ENCODE measurements at places on chromosomes 16 and 17.

DNA sequence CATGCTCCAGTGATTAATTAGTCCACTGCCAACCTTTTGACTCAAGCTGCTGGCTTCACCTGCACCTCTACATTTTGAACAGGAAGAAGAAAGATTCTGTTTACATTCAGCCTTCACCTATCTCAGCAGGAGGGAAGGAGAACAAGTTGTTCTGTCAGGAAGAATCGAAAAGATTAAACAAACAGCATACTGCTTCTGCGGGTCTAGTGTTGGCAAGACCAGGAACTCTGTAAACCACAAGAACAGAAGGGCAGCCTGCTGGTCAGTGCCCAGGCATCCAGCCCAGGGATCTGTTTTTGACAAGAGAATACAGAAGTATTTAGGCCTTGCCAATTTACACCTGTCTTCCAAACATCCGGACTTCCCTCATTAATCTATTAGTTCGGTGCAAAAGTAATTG, 189.7 kb downstream of the CHD9NB start:
- no peak for DNase-seq

DNA sequence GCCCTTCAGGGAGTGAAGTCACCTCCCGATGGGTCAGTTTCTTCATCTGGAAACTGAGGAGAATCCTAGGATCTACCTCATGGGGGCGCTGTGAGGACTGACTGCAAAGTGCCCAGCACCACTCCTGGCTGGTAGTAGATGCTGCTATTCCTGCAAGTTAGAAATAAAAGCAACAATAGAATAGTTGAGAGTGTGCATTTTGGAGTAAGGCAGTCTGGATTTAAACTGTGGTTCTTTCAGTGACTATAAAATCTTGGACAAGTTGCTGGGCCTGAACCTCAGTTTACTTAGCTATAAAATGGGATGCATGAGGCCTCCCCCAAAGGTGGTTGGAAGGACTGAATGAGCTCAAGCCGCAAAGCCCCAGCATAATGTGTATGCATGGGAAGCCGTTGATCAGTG, 70.6 kb downstream of the CYB5B start:
- DNase-seq, result no peak

DNA sequence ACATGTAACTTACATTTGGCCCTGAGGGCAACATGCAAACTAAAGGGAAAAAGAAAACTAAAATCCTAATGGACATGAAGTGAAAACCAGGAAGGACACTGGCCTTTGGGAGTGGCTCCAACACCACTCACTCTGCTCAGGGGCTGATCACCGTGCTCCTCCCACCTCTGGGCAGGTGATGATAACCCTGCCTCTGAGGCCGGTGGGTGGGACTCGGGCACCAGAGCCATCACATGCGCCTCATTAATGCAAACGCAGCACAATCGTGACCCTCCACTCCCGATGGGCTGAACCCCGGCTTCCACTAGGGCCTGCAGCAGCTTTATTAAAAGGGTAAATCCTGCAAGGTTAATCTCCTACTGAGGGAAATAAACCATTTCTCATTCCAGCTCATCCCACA, 4.7 kb downstream of the KLHDC4 start:
- DNase-seq, result no peak

DNA sequence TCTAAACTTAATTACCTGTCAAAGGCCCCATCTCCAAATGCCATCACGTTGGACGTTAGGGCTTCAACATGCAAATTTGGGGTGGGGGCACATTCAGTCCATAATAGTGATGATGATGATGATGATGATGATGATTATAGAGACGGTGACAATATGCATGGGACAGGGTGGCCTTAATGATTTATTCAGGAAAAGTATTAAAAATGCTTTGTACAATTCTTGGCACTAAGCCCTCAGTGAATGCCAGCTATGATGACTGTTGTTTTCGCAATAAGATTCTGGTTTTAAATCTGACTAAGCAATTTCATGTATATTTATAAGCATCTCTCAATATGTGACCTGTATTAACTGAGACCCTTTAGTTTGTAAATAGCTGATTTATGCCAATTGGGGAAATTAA, 106.3 kb downstream of the C16orf95 start:
- DNase-seq, result no peak

DNA sequence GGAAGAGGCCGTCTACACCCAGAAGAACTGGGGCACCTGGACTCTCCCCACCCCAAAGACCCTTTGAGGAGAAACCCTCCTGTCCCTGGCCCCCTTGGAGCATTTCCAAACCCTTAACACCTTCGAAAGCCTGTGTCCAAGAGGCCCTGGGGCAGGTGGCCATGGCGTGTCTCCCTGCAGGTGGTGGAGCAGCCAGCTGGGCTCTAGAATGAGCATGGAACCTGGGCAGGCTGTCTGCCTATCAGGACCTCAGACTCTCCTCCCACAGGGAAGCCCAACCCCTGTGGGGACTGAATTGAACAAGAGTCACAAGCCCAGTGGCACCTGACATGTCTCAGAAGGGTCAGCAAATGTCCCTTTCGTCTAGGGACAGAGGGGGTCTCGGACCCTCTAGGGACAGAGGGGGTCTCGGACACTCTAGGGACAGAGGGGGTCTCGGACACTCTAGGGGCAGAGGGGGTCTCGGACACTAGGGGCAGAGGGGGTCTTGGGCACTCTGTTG, 8.4 kb downstream of the CBX4 start:
- DNase-seq, result no peak

DNA sequence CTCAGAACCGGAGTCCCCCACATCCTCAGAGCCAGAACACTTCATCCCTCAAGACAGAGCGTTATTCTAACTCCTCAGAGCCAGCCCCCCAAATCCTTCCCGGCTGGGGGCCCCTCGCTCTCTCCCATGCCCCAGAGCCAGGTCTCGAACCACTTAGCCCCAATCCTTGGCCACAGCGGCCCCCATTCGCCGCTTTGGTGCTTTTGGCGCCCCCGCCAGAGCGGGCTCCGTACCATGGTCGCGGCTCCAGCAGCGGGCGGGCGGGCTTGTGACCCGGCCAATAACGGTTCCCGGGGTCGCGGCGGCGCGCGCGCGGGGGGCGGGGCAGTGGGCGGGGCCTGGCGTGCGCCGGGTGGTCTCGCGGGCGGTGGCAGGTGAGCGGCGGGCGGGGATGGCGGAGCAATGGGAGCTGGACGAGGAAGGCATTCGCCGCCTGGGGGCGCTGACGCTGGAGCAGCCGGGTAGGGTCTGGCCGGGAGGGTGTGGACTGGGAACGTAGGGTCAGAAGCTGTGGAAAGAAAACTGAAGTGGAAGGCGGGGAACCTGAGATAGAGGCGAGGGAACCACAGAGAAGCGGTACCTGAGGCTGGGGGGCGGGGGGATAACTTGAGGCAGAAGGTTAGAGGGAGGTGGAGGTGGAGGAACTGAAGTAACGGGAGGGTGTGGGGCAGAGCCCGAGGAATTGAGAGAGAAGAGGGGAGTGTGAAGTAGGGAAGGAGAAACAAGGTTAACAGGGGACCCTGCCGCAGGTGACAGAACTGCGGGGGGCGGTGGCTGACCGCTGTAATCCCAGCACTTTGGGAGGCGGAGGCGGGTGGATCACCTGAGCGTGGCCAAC, at the start of the genes KCTD19 and LRRC36:
TSS of gene KCTD19 (minus strand) at position 270 of the 838 bp plus-strand sequence. CDS start at position 236, 34 bp downstream.
TSS of gene LRRC36 (plus strand) at position 344 of the 838 bp plus-strand sequence. CDS start at position 392, 48 bp downstream.
- DNase-seq, result peak; percentile 63

DNA sequence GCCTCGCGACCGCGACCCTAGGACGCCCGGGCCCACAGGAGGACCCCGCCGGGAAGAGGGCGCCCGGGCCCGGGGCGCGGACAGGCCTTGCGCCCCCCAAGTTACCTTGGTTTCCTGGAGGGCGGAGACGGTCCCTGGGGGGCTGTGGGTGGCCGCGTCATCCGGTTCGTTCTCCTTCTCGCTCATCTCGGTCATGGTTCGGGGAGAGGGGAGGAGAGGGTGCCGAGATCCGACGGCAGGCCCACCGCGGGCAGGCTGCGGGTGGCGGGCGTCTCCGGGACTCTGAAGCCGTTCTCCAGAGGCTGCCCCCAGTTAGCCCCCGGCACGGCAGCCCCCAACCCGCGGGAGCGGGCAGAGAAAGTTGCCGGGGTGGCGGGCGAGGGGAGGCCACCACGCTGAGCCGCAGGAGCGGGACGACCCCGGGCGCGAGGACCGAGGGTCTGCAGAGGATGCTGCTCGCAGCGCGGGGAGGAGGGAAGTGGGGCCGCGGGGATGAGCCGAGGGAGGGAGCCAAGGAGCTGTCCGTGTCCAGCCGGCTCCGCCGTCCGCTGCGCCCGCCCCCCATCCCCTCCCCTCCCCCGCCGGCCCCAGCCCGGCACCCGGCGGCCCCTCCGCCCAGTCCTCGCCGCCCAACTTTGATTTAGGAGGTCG, at the start of gene STAC2:
TSS of gene STAC2 (minus strand) at position 638 of the 651 bp plus-strand sequence. CDS start at position 195, 443 bp downstream.
- DNase-seq, result no peak

All from NCI-H2227 treated with DMSO at 0.1 percent for 48 hours (cell line).